ENCODE measurements at places on chromosomes 3 and 15.

GRCh38 chr15:47429376-47429775 lies 287.9 kb upstream of the SEMA6D start:
- DNase-seq, result no peak

DNA sequence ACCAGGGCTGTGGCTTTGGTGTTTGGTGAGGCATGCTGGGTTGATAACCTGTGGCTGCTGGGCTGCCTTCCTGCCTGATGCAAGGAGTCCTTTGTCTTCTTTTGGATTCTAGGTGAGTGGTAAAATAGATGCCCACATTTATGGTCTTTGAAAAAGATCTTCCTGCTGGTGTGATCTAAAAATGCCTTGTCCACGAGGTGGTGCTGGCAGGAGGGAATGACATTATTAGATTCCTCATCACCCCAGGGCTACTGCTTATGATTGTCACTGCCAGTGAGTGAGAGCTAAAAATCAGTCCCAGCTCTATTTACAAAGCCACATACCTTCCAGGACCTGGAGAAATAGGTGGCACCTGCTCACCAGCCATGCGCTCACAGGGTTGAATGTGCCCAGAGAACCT lies 355.5 kb upstream of the ROPN1 start:
- no peak for DNase-seq

- no peak for DNase-seq
These were observed 70.4 kb downstream of the ADAMTS7 start for GRCh38 chr15:78740904-78741274.

DNA sequence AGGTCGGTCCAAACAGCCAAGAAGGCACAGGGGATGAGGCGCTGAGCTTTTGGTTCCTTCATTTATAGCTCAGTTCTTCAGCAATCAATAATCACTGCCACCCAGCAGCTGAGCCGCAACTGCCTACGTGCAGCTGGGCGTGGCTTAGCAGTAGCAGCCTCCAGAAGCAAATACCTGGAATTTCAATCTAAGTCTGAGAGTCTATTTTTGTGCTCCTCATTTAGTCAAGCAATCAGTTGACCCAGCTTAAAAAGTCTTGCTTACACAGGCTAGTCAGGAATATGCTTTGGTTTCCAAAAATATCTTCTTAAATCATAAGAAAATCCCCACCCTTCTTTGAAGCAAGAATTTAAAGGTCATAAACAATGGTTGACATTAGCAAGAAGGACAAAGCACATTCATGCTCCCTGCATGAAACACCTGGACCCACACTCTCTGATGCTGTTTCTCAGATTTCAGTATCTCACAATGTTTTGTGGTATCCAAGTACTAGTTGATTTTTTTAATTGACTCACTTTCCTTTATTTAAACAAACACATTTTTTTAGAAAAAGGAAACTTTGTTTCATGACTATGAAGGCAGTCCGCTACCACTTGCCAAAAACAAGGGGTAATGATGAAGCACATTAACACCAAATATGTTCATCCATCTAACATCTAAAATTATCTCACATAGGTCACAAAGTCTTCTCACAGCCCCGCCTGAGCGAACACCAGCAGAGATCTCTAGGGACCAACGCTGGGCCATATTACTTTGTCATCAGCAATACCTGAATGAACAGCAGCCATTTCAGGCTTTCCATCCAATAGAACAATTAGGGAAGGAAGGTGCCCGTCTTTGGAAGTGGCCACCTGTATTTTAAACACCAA lies 106.1 kb downstream of the OXNAD1 start:
- DNase-seq, result no peak

DNA sequence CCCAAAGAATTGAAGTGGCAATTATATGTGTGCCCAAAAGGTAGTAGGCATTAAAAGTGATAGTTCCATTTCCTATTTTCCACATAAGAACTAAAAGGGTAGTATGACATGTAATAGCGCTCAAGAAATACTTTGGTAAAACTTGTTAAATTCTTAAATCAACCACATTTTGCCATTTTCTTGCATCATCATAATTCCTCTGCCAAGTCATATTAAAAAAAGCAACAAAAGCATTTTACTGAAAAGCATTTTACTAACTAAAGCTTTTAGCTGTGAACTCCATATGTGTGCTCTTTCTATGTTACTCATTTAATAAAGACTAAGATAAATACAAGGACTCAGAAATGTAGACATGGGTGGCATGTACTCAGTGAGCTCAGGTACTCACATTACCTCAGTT lies 70.1 kb downstream of the GPR160 start:
- no peak for DNase-seq

DNA sequence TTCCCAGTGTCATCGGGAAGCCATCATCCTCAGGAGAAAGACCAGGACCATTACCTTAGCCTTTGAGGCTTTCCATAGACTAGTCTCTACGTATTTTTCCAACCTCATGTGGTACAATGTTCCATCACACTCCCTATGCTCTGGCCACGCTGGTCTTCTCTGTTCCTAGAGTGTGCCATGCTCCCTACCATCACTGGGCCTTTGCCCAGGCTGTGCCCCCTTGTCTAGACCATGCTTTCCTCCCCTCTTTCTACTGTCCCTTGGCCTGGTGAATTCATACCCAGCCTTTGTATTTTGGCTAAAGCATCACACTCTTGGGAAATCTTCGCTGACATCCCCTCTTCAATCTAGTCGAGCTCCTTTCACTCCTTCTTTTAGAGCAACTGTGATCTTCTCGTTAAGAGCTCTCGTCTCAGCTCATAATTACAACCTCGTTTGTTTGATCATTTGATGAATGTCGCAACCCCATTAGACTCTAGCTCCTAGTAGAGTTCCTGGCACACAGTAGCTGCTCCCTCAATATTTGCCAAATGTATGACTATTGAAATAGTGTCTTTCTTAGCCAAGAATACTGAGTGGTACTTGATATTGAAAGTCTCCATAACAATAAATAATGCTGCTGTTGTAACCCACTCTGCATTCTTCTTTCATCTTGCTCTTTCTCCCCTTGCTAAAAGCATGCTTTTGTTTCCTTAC lies 100.2 kb upstream of the FAM3D start:
- DNase-seq, result no peak

- DNase-seq, result no peak
These were observed 22.4 kb downstream of the CHD2 start for GRCh38 chr15:92922418-92923002.

GRCh38 chr3:179828738-179829137 lies 175.9 kb downstream of the USP13 start:
- DNase-seq, result no peak

- DNase-seq, result no peak
These were observed 116.7 kb downstream of the SERPINI1 start for GRCh38 chr3:167852216-167852615.

DNA sequence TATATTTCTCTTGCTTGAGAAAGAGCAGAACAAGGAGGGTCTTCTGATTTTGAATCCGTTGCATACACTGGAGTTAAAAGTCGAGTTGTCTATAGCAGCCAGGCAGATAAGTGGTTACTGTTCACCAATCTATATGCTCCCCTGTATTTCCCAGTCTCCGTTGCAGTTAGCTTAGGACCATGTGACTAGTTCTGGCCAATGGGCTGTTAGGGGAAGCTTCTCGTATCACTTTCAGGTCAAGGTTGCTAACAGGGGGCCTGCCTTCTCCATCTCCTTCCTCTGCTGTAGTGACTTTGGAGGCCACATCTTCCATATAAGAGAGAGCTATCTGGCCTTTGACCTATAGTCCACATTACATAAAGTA lies 188.5 kb upstream of the KBTBD8 start:
- DNase-seq, result no peak

DNA sequence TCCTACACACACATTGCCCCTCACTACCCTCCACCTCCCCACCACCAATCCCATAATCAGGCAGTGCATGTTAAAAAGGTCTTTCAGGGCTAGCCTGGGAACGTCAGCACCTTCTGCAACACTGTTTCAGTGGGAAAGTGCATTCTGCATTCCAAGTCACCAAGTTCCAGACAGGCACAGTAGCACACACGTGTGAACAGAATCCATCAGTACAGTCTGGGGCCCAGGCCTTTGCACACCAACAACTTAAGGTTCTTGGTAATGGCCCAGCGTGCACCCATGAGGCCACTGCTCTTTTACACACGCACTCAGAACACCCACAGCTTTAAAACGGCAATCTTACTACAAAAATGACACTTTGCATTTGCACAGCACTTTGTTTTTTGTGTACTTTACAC lies 1.2 kb downstream of the ANXA2 start:
- no peak for DNase-seq

DNA sequence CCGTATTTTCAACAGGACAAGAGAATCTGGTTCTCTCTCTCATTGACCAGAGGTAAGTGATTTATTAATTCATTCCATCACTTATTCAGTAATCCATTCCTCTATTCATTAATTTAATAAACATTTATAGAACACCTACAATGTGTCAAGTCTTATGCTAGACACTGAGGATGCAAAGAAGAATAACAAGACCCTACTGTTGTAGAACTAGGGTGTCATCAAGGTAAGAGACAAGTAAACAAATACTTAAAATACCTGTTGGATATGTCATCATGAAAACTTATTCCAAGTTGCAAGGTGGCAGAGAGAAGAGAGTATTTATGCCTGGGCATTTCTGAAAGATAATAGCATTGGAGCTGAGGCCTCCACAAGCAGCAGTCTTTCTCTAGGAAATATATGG lies 257.8 kb downstream of the CDIN1 start:
- DNase-seq, result no peak

DNA sequence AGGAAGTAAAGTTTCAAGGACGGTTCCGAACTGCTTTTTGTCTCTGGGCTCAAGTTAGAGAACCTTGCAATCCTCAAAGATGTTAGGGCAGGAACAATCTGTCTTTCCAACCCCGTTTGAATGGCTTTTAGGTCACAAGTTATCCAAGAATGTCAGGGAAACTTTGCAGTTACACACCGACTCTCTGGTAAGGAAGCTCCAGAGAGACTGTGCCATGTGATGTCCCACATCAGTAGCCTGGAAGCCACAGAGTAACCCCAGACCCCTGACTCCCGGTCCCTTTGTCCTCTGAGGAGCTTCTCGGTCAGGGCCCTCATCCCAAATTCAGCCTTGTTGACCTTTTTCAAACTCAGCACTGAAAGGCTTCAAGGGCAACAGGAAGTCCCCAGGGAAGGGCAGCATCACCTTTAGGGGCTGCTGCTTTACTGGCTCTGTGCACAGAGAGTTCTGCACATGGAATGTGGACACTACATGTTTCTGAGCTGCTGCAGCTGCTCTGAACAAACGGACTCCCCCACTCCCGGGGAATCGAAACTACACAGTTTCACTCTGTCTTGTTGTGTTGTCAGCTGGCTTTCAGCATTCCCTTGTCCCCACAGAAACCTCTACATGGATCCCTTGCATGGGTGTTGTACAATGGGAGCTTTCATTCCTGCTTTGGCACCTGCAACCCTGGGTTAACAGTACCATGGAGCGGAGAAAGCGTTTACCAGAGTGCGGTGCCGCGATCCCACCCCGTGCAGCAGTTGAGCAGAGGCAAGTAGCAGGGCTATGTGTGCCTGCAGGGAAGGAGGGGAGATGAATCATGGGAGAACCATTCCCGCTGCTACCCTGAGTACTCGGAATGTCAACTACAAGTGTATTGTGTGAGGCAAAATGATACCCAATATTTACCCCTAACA lies 408.2 kb upstream of the THBS1 start:
- DNase-seq, result no peak

DNA sequence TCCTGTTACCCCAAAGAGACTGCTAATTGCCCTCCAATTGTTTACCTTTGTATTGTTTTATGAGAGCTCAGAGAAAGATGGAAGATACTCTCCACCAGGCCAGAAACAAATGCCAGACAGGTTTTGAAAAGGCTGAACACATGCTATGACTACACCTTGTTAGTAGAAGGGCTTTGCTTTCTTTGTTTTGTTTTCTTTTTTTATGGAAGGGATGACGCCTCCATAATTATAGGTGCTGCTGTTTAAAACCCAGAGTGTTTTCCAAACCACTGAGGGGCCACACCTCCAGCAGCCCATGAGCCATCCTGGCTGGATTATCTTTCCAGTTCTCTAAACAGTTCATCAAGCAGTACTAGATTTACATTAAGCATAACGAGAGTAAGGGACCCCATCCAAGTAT lies 5.6 kb upstream of the FOXP1 start:
- DNase-seq, result no peak

GRCh38 chr3:30428251-30428650 lies 178.2 kb upstream of the TGFBR2 start:
- no peak for DNase-seq

GRCh38 chr15:83044156-83044555 lies 22.9 kb downstream of the BTBD1 start:
- DNase-seq, result no peak

GRCh38 chr3:150775001-150775599 lies 12.1 kb upstream of the SIAH2 start:
- no peak for DNase-seq

DNA sequence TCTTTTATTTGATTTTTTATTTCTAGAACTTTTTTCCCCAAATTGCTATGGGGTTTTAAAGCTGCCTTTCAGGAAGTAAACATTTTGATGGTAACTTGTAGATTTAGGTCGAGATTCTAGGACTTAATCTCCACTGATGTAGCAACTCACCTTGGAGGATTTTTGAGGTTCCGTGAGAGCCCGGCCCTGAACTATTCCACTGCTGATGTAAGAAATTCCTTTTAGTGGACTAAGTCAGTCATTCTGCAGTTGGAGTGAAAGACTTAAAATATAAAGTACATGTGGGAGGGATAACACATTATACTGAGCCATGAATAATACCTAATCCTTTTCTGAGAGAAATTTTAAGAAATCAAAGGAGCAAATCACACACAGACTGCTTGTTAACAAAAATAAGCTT lies 12.6 kb upstream of the LRRC34 start:
- DNase-seq, result no peak

GRCh38 chr3:50495609-50496423 lies 7.6 kb downstream of the CACNA2D2 start:
- DNase-seq, result no peak

- no peak for DNase-seq
These were observed 3.5 kb downstream of the MYD88 start for GRCh38 chr3:38141952-38142273.

DNA sequence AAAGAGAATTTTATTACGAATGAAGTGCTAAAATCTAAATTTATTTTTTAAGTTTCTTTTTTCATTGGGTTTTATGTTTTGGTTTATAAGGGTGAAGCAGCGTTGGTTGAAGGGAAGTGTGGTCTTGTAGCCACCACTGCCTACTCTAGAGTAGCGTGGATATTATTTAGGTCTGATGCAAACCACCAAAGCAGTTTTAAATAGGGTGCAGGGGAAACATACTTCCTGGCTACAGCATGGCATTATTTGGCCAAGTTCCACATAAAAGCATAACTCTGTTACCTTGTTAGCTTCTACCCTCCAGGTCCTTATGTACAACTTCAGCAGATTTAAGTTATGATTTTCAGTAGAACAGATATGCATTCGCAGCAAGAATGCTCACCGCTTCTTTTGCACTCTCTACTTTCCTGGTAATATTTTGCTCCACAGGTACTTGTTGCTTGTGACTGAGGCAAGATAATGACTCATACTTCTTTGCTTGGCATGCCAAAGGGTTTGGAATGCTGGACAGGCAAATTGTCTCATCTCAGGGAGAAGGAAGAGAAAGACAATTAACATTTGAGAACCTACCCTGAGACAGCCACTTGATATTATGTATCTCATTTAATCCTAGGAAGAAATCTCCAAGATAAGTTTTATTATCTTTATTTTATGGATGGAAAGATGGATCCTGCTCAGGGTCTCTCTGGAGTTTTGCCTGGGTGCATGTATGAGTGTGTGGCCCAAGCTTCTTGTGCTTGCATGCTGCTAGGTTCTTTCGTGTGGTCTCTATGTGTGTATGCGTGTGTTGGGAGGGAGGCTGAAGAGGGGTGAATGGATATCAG lies 5.4 kb downstream of the TGFBR2 start:
- DNase-seq, result no peak
